CD4-positive, alpha-beta memory T cell (primary cell): ENCODE measurements at places on chromosomes 4 and X.

GRCh38 chr4:5052204-5052702 lies 973 bp downstream of the STK32B start:
- no peak for DNase-seq

DNA sequence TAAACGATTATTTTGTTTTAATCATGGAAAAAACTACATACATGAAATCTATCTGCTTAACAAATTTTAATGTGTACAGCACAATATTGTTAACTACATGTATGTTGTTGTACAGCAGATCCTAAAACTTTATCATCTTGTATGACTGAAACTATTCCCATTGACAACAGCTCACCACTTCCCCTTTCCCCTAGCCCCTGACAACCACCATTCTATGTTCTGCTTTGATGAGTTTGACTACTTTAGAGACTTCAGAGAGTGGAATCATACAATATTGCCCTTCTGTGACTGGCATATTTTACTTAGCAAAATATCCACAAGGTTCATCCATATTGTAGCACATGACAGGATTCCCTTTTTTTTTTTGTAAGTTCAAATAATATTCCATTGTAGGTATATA lies 185.9 kb downstream of the CFAP299 start:
- DNase-seq: no peak

DNA sequence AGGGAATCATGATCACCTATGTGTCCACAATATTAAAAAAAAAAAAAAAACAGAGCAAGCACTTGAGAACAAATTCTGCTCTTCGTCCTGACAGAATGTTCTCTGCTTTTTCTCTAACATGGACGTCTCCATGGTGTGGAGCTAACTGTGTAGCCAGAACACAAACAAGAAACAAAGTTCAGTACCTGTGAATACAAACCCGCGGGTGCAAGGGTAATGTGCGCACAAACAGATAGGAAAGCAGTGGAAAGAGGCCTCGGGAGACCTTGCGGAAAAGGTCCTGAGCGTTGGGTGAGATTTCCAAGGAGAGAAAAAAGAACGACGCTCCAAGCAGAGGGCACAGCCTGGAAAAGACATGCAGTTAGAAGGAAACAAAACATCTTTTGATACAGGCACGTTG lies 92.0 kb upstream of the TBL1X start:
- DNase-seq: no peak

- DNase-seq: no peak
These were observed 72.4 kb upstream of the KLHL13 start for GRCh38 chrX:118189000-118189399.

DNA sequence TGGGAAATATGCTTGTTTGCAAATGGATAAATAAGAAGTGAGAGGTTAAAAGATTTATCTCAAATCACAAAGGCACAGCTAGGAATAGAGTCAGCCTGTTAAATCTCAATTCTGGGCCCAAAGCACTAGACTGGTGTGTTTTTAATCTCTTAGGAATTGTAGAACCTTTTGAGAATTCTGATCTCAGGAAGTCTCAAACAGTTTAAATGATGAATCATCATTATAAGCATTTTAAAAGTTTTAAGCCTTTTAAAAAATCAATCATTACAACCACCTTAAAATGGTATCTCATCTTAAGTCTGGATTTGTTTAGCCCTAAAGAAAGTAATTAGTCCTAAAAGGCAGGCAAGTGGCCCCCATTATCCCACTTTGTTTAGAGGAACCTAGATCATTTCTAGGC lies 17.8 kb downstream of the DGKK start:
- DNase-seq: no peak

DNA sequence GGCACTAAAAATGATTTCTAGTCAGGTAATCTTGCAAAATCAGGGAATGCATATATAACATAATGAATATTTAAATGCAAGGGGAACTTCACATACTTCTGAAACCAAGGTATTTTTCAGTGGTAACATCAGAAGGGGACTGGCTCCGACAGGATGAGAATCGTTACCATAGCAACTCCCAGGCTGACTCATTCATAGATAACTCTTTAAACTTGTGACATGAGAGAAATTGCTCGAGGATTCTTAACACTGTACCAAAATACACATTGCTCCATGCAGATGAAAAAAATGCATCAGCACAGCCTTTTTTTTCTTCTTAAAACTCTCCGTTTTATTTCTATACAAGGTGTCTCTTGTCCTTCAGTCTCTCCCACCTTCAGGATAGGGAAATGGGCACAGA lies 114.3 kb downstream of the GABRB1 start:
- DNase-seq: no peak

DNA sequence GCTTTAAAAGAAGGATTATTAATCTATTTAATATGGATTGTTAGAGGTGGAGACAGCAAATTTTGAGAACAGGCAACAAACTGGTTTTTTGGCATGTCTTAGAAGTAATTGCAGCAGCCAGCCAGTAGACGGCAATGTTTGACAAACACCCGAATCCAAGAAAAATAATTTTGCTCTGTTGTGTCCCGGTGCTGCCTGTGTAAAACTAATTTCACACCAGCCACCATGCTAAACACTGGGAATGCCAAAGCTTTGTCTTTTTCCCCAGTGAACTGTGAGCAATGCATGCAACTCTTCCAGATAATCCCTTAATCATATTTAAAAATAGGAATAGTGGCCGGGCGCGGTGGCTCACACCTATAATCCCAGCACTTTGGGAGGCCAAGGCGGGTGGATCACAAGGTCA lies 25.9 kb downstream of the SMIM31 start:
- no peak for DNase-seq

DNA sequence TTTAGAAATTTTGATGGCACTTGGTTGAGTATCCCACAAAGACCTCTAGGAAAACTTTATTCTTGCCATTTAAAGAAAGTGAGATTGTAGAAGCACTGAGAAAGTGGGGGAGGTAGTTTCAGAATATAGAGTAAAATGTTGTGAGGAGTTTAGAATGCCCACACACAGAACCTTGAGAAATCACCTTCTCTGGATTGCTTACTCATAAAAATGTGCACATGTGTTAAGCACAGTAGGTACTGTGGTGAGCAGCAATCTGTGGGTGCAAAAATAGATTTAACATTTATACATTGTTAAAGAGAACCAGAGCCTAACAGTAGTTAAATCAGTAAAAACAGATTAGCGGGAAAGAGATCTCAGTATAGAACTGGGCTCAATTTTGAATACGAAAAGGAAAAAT lies 201.2 kb upstream of the NWD2 start:
- no peak for DNase-seq

DNA sequence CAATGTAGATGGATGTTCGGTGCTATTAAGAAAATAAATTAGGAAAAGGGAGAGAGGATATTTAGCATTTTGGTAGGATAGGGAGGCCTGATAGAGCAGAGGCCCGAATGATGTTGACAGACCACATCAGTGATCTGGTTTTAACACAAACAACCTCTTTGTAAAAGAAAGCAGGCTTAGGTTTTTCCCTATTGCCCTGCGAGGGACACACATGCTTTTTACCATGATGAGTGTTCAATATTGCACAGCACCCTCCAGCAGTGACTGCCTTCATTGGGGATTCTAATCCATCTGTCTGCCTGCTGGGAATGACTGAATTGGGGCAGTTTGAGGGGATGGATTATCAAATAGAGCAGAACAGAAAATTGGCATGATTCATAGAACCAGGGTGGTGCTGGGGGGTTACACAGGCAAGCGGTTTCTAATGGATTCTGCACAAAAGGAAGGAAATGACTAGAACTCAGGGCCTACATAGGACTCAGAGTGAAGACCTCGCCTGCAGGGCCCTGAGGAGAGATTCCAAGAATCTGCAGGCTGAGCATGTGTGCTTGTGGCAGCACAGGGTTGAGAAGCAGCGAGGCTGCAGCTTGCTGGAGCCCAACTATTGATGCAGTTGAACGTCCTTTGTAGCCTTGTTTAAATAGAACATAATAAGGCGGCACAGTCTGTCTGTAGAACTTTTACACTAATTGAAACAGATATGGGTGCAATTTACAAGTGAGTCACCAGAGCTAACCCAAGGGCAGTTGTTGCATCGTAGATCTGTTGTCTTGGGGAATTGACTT lies 58.0 kb downstream of the RHOH start:
- no peak for DNase-seq
